ENCODE measurements at places on chromosomes 4 and X.
A peak's percentile ranks its signal among the peaks of the same experiment; 100 is the strongest.

- peak; percentile 12 for DNase-seq
Observed at GRCh38 chrX:150643271-150643670, 49.9 kb upstream of the MTMR1 start.

- no peak for DNase-seq
Observed at GRCh38 chr4:147044241-147044640, 98.6 kb upstream of the TTC29 start.

DNA sequence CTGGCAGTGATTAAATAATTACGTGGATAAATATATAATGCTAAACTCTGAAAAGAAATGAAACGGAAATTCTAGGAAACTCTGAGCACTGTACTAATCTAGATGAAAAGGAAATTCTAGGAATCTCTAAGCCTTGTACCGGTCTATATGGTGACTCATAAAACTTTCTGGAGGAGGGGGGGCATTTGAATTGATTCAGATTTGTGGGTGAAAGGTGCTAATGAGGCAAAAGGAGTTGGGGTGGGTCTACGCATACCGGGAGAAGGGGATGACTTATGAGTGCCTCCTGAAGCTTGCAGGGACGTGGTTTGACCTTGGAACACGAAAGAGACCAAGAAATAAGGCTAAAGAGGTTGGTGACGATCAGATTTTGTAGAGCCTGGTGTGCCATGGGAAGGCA lies 151.7 kb upstream of the CASK start:
- DNase-seq: no peak

GRCh38 chr4:161714022-161714751 lies 449.6 kb downstream of the FSTL5 start:
- DNase-seq: no peak

All from left lung (tissue), 14 donors.